Choroid plexus epithelial cell (primary cell): ENCODE measurements at places on chromosomes 12 and 14.

- no peak for DNase-seq
Measured at GRCh38 chr12:22514875-22515274, 29.5 kb downstream of the C2CD5 start.

GRCh38 chr14:100709289-100710284 lies 17.1 kb upstream of the DLK1 start:
- peak; percentile 36 for DNase-seq

DNA sequence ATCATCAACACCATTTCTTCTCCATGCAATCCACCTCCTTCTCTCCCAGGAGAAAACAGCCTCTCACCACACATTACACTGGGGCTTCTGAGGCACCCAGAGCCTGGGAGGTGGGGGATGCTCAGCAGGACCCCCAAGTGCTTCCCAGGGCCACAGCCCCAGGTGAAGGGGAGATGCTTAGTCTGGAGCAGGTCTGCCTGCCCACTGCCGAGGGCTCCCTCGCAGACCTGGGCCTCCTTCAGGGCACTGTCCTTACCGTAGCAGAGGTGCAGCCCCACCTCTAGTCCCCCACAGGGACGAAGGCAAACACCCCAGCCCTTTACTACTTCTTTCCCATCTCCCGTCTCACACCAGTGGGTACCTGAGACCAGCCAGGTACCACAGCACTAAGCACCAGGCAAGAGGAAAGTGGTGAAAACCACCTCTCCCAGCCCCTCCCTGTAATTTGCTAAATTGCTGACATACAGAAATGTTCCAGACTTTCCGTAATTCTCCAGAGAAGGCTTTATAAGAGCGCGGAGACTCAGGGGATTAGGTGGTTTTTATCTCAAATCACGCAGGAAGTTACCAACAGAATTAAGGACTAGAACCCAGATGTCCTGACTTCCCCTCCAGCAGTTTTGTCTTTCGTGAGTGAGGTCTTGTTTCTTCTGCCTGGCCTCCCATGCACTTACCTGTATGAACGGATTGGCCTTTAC lies 59.0 kb downstream of the PLEKHG3 start:
- DNase-seq, result no peak

- DNase-seq, result no peak
Measured at GRCh38 chr12:44379831-44380230, 496.3 kb downstream of the NELL2 start.

DNA sequence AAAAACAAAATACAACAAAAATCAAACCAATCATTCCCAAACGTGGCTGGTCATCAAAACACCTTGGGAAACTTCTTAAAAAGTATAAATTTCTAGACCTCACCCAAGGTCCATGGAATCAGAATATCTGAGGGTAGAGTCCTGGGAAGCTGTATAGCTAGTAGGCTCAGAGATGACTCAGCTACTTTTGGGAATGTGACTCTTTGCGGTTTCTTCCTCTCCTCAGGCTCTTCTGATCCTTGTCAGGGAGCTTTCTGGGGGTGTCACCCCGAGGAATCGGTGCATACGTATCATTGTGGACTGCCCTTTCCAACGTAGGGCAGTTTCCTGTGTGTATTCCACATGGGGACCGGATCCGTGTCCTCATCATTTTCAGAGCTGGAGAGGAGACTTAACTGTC lies 14.8 kb downstream of the JDP2 start:
- DNase-seq, result no peak
